ENCODE measurements at places on chromosomes 1 and 21.

GRCh38 chr21:35136586-35137219 lies 87.6 kb upstream of the RUNX1 start:
- peaks cover 16% of the 10 kb centered on the region for H3K4me1 ChIP-seq
- H3K27me3 ChIP-seq: no peaks in the 10 kb centered on the region
- no peak for DNase-seq
- no peak overlapping the region for H3K27ac ChIP-seq

DNA sequence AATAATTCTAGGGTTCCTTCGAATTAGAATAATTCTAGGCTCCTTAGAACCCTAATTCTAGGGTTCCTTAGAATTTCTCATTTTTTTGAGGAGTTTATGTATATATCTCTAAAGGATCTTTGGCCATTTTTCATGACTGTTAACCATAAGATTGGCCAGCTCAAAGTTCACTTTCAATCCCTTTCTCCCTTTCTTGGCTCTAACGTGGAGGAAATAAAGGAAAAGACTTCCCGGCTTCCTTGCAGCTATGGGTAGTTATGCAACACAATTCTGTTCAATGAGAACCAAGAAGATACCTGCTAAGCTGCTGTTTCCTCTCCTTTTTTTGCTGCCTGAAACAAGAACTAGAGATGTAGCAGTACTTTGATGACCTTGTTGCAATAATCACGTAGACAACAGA lies 27.2 kb downstream of the SLC35A3 start:
- DNase-seq: no peak
- H3K36me3 ChIP-seq: peaks cover 21% of the 10 kb centered on the region
- 0 out of 2 replicates have a peak, but pooled peaks cover 7% of the 10 kb centered on the region for H3K4me1 ChIP-seq
- no peaks in the 10 kb centered on the region for H3K27me3 ChIP-seq
- H3K27ac ChIP-seq: no peak overlapping the region

- no peaks in the 10 kb centered on the region for H3K36me3 ChIP-seq
- H3K27me3 ChIP-seq: no peaks in the 10 kb centered on the region
- DNase-seq: no peak
- H3K4me3 ChIP-seq: no peak overlapping the region
Observed at GRCh38 chr1:240737766-240738265, 125.9 kb upstream of the GREM2 start.

DNA sequence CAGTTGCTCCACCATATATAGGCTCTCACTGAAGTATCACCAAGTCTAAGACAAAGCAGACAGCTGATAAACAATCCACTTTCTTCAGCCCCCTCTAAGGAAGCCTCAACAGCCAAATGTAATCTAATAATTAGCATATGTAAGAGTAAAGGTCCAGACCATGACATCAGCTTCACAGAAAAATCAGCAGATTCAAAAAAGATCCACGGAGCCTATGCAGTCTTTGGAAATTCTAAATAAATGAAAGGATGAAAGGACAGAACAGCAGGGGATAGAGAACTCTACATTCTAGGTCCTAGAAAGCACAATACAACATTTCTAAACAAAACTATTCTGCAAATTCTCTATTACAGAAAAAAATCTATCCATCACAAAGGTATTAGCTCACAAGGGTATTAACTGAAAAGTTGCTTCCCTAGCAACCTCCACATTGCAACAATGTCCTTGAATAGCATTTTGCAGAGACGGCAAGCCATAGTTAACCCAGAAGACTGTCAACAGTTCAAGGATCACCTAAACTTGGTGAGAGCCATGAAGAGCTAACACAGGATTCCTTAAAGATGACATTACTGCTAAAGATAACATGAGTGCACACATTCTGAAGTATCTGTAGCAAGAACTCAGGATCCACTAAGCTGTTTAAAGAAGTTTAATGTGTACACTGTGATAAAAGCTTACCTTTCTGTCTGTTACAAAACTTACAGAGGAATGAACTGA lies 74.3 kb downstream of the SIPA1L2 start:
- H3K4me3 ChIP-seq: no peak overlapping the region
- H3K27ac ChIP-seq: peak overlapping the region; percentile 37
- H3K27me3 ChIP-seq: no peaks in the 10 kb centered on the region
- no peak for DNase-seq

GRCh38 chr1:214445831-214446614 lies 105.4 kb downstream of the PTPN14 start:
- H3K27me3 ChIP-seq: no peaks in the 10 kb centered on the region
- H3K27ac ChIP-seq: peak overlapping the region; percentile 99
- H3K4me3 ChIP-seq: no peak overlapping the region
- H3K36me3 ChIP-seq: peaks cover 10% of the 10 kb centered on the region
- peaks cover 77% of the 10 kb centered on the region for H3K4me1 ChIP-seq
